ENCODE measurements at places on chromosomes 3 and 15.

- DNase-seq, result no peak
These were observed 130.6 kb upstream of the TGFBR2 start for GRCh38 chr3:30475809-30476178.

- no peak for DNase-seq
These were observed 11.3 kb downstream of the CORO2B start for GRCh38 chr15:68589783-68590710.

GRCh38 chr3:33037471-33037870 is 59.5 kb downstream of the GLB1 start:
- no peak for DNase-seq

DNA sequence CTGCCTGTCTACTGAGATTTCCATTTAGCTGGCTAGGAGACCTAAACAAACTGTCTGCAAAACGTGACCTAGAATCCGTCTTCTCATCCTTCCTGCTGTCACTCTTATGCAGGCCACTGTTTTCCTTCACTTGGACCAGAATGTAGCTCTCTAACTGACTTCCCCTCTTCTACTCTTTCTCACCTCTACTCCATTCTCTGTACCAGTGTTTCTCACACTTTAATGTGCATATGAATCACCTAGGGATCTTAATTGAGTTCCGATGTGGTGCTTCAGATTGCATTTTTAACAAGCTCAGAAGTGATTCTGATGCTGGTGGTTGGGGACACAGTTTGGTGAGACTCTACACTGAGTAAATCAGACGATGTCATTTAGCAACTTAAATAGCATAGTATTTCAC is 1.6 kb upstream of the GBE1 start:
- DNase-seq, result no peak

DNA sequence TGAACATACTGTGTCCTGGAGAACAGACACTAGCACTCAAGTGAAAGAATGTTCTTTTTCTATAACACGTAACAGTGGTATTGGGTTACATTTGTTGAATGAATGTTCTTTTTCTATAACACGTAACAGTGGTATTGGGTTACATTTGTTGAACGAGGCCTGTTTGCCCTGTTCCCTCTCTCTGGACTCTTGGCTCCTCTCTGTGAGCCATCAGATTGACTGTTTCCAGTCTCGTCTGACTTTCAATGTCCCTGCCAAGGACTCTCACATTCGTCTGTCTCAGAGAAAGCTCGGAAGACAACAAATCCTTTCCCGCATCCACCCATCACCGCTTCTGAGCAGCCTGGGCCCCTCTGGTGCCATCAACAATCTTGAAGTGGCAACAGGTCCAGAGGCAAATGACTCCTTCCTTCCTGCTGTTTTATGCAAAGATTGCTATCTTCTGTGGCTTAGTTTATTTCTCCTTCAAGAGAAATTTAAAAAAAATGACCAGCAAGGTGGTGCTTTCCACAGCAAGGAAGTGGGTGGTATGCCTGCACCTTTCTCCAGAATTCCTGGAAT is 8.0 kb downstream of the TMEM45A start:
- DNase-seq, result no peak

DNA sequence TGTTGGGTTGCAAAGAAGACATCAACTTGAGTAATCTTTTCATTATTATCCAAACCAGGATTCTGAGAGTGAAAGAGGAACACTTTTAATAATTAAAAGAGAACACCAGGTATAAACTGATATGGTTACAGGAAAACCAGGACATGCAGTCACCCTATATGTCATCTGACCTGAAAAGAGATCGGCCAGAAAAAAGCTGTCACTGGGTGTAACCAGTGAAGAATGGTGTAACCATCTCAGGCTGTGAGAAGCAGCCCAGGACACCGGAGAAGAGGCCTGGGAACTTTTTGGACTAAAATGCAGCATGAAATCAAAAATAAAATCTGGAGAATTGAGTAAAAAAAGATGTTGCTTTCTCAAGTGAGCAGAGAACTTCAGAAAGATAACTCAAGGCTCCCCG is 10.1 kb upstream of the CCDC80 start:
- no peak for DNase-seq

Measured in SK-N-DZ (cell line).